ENCODE measurements at places on chromosomes 13 and 19.

- no peak for DNase-seq
These were observed 15.1 kb downstream of the NALCN start for GRCh38 chr13:101401196-101401595.

GRCh38 chr13:63208826-63209225, 1793.2 kb upstream of the PCDH20 start:
- no peak for DNase-seq

- DNase-seq: no peak
These were observed 229.0 kb downstream of the TEX29 start for GRCh38 chr13:111549464-111549863.

DNA sequence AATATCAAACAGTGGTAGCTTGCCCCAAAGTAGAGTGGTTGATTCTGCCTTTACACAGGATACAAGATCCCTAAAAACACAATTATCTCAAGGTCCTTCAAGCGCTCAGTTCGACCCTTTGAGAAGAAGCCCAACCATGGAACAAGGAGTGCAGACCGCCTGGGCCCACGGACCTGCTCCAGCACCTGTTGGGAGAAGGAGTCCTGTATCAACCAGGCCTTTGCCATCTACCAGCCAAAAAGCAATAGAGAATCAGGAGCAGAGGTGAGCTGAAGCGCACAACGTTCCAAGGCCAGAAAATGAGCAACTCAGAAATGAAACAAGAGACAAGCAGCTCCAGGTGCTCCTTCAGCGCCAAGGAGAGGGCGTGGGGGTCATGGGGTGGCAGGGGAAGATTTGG, 6.3 kb upstream of the LILRB3 start:
- DNase-seq: no peak

- DNase-seq: no peak
These were observed 2494.2 kb upstream of the PCDH20 start for GRCh38 chr13:63909726-63910375.

DNA sequence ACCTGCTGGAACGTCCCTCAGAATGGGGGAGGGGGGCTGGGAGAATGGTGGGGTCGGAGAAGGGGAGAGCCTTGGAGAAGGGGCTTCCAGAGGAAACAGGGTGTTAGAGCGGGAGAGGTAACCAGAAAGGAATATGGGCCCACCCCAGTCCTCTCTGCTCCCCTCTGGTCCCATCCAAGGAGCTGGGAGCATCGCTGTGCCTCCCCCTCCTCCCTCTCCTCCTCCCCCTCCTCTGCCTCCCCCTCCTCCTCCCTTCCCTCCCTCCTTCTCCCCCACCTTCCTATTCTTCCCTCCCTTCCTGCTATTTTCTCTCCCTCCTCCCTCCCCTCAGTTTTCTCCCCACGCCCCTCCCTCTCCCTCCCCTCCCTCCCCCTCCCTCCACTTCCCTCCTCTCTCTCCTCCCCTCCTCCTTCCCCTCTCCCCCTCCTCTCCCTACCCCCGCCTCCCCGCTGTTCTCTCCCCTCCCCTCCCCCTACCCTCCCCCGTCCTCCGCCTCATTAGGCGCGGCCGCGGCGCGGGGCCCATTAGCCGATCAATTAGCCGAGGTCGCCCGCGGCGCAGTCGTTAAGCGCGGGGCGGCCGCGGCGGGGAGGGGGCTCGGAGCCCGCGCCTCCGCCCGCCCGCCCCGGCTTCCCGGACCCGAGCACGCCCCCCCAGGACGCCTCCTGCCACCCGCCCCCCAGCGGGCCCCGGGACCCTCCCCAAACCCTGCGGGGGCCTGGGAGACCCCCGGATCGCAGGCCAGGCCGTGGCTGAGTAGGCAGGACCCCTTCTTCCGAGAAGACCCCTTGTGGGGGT, 15.4 kb downstream of the TLE5 start:
- DNase-seq: no peak

GRCh38 chr13:45788011-45788410, 63.5 kb downstream of the SIAH3 start:
- no peak for DNase-seq

- no peak for DNase-seq
These were observed 96.3 kb upstream of the SPRY2 start for GRCh38 chr13:80437231-80437630.

DNA sequence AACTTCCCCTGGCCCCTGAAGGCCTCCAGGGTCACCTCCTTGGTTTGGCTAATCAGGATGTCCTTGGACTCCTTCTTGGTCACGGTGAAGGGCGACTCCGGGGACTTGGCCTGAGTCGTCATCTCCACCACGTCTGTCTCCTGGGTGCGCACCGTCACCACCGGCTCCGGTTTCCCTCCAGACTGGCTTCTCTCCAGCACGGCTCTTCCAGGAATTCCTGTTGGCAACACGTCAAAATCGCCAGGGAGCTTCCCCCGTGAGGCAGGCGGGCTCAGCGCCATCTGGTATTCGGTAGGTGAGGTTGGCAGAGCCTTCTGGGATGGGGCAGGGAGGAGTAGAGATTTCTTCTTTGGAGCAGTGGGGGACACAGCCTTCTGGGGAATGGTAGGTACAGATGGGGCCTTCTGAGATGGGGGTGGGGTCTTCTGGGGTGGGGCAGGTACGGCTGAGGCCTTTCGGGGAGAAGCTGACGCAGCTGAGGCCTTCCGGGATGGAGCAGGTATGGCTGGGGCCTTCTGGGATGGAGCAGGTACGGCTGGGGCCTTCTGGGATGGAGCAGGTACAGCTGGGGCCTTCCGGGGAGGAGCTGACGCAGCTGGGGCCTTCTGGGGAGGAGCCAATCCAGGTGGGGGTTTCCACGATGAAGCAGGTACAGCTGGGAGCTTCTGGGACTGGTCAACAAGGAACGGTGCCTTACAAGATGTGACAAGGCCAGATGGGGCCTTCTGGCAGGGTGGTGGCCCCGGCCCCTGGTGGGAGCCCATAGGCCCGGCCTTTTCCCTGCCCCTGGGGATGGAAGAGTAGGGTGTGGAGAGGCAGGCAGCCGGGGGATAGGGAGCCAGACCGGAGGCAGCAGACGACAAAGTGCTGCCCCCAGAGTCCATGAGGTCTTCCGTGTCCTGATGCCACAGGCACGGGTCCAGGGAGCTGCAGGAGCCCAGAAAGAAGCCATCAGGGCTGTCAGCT, 3.8 kb downstream of the GARIN5B start:
- no peak for DNase-seq

DNA sequence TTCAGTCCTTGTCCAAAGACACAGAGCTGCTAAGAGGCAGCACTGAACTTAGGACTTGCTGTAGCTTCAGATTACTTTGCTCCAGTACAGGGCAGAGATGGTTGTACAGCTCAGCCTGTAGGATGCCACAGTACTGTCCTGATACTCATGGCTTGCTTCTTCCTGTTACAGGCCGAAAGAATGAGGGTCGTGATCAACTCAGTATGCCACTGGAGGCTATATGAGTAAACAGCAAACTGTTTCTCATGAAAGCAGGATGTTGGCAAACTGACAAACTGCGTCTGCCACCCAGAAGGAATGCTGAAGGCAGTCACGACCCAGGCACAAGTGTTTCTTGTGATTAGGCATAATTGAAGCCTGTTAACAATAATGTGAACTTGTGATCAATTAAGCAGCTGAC, 2.8 kb downstream of the ZNF749 start:
- DNase-seq: no peak

DNA sequence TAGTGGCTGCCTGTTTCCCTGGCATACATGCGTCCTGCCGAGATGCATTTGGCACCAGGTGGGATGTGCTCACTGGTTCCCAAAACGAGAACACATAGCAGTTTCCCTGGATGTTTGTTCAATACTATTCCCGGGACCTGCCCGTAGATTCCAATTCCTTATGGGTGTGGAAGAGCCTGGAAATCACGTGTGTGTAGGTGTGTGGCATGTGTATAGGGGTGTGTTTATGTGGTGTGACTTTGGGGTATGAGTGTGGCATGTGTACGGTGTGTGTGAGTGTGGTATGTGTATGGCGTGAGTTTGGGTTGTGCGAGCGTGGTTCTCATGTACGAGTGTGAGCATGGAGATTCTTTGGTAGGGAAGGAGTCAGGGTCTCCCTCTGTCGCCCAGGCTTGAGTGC, 2.9 kb upstream of the F7 start:
- DNase-seq: no peak
